ENCODE measurements at places on chromosomes 5 and 9.

- no peak for DNase-seq
Observed at GRCh38 chr5:112479418-112479817, 60.3 kb upstream of the EPB41L4A start.

DNA sequence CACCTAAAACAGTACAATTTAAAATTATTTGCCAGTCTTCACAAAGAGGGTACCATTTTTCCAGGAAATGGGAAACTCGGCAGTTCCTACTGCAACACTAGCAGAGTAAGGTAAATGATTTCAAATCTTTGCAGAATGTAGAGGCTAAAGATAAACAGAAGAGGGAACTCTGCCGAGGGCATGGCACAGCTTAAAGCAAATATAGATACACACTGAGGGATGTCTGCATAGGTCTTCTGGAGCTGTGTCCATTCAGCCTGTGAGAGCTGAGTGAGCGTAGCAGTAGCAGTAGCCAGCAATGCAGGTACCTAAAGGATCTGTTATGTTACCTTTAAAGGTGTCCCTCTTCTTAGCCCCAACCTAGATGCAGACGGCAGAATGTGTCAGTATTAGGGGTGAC is 17.5 kb downstream of the CDKL3 start:
- no peak for DNase-seq

DNA sequence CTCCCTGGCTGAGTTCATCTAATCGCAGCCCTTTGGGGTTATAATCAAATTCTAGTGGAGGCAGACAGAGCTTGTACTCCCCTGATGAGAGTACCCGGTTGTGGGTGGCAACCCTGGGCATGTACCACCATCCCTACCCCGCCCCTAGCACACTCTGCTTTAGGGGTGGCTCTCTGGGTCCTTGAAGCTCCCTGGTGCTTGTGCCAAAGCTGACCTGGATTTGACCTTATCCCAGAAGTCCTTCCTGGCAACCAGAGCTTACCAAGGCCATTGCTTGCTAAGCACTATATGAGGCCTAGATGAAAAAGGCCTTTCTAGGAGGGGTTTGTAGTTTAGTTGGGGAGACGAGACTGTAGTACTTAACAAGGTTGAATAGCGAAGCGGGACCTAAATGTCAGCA is 72.2 kb downstream of the RGS3 start:
- DNase-seq = no peak

DNA sequence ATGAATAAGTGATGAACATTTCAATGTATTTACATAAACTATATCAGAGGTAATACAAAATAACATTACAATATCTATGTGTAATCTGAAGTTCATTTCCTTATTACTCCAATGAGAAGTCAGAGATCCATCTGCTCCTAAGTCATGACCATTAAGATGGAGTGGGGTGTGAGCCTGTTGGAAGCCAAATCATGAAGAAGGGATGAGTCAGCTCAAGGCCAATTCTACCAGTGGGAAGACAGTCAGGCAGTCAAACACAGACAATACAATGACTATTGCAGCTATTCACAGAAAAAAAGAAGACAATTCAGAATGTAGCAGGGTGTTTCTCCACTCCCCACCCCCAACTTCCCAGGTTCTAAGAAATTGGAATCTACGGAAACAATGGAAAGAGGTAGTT is 155.0 kb downstream of the NFIB start:
- no peak for DNase-seq

GRCh38 chr5:57111993-57112392 is 61.9 kb upstream of the GPBP1 start:
- no peak for DNase-seq

GRCh38 chr5:76801159-76801802 is 17.5 kb upstream of the F2RL1 start:
- no peak for DNase-seq

GRCh38 chr5:39197556-39197955 is 21.8 kb downstream of the FYB1 start:
- DNase-seq = no peak

- DNase-seq = no peak
Observed at GRCh38 chr9:132776268-132776667, 101.8 kb downstream of the AK8 start.

DNA sequence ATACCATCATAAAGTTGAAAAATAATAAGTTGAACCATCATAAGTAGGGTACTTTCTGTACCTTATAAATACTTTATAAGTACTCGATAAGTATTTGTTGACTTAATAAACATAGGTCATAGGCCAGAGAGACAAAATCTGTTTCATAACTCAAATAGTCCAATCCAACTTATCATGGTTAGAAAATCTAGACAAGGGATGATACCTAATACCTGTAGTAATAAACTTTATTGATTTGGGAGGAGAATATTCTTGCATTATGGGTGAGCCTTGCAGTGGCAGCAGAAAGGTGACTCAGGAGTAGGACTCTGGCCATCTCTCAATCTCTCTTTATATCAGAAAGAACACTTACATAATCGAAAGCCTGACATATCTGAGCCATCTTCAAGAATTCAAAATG is 466.8 kb upstream of the GRIN3A start:
- no peak for DNase-seq

- no peak for DNase-seq
Observed at GRCh38 chr5:166767858-166768257, 1523.6 kb upstream of the WWC1 start.

DNA sequence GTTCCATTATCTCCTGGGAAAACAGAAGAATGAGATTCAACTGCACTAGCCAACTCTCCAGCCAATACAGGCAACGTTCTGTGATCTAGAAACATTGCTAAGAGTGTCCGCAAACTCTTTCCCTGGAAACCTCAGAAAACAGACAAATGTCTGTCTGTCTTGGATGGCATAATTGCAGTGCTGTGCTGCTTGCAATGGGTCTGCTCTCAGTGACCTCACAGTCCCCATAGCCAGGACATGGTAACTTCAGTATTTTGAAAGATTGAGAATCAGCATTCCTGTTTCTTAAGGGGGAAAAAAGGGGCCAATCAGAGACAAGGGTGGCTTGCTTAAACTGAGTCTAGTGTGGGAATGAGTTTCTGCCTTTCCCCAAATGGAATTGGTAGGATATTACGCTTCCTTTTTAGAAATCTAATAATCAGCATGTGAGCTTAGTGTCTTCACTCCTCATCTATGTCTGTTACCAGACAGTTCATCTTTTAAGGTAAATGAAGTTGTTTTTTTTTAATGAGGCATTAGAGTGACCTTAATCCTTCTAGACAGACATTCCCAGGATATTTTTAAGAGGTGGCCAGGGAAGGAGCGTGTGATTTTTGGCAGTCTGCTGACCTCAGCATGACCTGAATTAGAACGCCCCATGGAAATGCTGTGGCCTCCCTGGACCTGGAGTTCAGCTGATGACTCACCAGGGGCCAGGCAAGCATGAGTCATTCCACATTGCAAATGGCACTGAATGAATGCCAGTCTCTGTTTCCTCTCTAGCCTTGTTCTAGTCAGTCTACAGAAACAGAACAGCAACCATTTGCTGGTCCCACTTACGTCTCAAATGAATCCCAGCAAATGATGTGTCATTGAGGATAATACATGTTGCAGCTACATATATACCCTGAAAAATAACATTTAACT is 210.2 kb upstream of the ACTBL2 start:
- no peak for DNase-seq

DNA sequence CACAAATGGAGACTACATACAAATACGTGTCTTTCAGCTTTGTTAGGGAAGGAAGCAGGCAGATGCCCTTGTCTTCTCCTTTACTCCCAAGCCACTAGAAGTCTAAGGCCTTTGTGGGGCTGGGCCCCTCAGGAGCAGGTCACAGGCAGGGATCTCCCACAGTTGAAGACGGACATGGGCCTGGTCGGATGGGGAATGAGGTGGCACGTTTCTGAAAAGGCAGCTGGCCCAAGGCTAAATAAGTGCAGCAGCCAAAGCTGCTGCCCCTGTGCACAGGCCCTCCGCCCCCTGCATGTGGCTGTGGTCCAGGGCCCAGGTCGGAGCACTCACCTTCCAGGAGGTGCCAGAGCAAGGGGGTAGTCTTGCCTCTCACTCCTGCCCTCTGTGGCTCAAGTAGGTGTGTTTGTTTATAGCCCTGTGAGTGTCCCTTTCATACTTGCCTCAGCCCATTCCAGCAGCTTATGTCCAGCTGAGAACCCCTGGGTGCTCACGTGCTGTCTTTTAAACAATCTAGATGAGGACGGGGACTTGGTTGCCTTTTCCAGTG is 1.8 kb downstream of the SQSTM1 start:
- DNase-seq = no peak

- no peak for DNase-seq
Observed at GRCh38 chr9:91732187-91733005, 217.6 kb downstream of the ROR2 start.

DNA sequence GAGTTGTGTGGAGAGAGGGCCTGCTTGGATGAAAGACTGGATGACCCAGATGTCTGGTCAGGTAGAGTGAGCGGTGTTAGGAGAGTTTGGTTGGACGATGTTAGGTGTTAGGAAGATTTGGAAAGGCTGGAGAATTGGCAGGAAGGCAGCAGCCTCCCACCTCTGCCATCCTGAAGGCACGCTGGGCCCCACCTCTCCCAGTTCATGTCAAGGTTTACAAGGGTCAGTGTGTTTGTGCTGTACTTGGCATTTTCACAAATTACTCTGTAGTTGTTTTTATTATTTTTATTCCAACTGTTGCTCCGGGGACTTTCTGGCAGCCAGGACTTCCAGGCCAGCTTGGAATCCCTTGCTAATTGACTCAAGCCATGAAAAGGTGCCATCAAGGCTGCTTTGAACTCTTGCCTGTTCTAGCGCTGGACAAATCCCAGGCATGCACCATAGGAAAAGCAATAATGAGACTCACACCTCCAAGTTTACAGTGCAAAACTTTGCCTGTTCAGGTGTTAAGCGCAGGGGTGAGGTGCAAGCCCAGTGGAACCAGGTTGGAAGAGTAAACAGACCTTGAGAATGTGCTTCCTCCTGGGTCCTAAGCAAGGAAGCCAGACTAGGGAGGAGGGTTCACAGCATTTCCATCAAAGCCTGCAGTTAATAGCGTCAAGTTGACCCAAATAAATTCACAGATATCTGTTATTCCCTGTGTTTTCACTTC is 41.7 kb upstream of the KLF9 start:
- DNase-seq = no peak

- DNase-seq = no peak
Observed at GRCh38 chr5:132076202-132076830, 2.7 kb downstream of the CSF2 start.

GRCh38 chr9:131025953-131026858 is 17.2 kb downstream of the LAMC3 start:
- no peak for DNase-seq

GRCh38 chr5:91315701-91316100 is 67.4 kb downstream of the ARRDC3 start:
- DNase-seq = no peak

DNA sequence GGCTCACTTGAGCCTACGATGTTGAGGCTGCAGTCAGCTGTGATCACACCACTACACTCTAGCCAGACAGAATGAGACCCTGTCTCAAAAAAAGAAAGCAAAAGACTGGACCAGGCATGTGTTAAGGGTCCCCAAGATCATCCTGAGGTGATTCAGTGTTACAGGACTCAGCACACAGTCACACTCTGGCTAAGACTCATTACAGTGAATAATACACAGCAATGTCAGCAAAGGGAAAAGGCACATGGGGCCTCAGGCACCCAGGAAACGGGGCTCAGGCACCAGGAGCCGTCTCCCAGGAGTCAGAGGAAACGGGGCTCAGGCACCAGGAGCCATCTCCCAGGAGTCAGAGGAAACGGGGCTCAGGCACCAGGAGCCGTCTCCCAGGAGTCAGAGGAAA is 39.2 kb upstream of the NRARP start:
- no peak for DNase-seq

DNA sequence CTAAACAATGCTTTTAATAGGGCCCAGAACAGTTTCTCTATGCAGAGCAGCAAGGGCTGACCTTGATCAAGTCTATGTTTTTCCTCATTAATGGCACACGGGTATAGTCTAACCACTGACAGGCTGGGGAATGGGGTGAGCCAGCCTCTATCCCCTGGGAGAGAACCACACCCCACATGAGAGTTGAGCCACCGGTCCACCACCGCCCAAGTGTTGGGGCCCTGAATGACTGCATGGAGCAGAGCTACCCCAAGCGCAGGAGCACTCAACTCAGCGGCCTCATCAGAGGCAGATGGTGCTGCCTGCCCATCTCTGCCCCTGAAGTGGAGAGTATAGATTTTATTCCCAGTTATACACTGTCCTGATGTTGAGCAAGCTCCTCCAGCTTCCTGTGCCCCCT is 247.9 kb upstream of the IRX1 start:
- no peak for DNase-seq

- no peak for DNase-seq
Observed at GRCh38 chr5:115033861-115034260, 135.8 kb downstream of the TRIM36 start.

DNA sequence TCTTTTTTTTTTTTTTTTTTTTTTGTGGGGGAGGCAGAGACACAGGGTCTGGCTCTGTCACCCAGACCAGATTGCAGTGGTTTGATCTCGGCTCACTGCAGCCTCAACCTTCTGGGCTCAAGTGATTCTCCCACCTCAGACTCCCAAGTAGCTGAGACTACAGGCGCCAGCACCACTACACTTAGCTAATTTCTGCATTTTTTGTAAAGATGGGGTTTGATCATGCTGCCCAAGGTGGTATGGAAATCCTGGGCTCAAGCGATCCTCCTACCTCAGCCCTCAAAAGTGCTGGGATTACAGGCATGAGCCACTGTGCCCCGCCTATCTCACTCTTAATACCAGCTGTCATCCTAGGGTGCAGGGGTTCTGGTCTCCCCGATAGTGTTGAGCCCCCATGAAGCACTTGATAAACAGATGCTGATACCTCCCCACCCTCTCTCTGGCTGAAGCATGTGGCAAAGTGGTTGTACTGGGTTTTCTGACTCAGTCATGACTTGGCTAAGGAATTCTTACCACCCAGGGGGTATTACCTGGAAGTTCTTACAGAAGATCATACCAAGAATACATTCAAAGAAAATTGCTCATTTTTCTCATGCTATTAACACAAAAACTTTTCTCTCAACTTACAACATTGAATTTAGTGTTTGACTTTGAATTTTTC is 110.2 kb upstream of the DAPK1 start:
- DNase-seq = no peak

DNA sequence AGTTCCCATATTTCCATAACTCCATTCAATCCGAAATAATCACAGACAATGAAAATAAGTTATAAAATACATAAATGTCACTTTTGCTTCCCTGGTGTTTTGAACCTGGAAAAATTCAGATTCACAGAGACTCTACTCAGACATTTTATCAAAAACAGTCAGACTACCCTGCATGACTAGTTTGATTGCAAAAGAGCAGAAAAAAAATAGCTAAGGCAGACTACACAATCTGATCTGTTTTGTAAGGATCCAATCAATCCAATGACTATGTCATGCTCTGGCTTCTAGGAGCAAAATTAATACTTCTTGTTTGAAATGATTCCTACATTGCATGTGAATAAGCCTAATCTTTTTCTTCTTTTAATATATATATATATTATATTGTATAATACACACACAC is 1262.6 kb downstream of the EFNA5 start:
- no peak for DNase-seq

Measured in germinal center (tissue), 1 donor.